ENCODE measurements at places on chromosomes 13 and 19.

- no peak for DNase-seq
These were observed 54.9 kb upstream of the PCDH8 start for GRCh38 chr13:52903320-52903719.

- DNase-seq: peak; percentile 47
These were observed 110.8 kb downstream of the DLEU7 start for GRCh38 chr13:50732712-50733111.

DNA sequence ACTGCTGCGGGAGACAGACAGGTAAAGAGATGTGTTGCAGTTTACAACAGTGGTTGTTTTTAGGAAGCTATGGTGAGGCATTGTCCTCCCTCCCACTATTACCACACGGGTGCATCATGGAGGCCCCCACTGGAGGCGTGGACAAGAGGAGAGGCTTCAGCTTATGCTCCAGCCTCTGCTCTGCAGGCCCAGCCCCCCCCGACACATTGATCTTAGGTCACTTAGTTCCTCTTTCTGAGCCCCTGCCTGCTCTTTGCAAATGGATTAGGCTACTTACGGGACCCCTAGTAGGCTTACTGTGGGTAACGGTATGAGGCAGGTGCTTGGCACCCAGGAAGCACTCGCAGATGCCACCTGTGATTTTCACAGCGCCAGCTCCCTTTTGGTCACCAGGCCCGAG lies 123.9 kb downstream of the SLC7A1 start:
- DNase-seq: no peak

DNA sequence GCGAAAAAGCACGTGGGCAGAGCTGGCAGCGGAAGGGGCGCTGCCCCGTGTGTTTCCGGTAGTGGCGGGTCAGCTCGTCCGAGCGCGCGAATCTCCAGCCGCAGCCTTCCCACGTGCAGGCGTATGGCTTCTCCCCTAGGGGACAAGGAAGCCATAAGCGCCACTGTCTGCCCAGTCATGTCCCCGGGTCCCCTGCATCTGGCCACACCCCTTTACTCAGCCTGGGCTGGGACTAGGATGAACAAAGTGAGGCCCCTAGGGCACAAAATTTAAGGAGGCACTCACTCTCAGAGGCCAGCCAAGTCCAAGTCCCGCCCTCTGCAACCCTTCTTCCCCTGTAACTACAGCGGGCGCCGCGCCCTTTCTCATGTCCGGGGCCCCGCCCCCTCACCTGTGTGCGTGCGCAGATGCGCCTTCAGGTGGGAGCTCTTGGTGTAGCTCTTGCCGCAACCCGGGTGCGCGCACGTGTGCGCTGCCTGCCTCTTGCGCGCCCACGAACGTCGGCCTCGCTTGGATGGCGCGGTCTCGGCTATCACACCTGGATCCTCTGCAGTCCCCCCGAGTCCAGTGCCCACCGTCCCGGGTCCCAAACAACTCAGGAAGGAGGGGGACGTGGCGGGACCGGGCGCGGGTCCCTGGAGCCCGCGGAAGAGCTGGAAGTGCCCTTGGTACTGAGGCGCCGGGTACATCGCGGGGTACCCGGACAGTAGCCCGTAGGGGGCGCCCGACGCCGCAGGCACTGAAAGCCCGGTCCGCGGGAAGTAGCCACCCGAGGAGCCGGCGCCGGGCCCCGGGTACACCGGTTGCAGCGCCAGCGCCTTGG lies 1.9 kb downstream of the KLF1 start:
- peak; percentile 18 for DNase-seq

DNA sequence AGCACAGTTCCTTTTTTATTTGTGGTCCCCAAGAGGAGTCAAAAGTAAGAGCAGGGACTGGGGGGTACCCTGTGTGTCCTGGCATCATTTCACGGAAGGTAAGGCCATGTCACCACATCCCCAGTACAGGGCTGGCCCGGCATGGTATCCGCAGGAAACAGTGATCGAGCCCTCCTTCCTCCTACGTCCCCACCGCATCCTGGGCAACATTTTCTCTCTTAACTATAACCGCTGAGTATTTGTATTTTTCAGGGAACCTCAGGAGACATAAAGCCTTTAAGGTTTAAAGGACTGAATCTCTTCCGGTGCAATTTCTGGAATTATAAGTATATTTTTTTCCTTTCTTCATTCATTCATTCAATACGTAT lies 13.6 kb upstream of the LATS2 start:
- no peak for DNase-seq

DNA sequence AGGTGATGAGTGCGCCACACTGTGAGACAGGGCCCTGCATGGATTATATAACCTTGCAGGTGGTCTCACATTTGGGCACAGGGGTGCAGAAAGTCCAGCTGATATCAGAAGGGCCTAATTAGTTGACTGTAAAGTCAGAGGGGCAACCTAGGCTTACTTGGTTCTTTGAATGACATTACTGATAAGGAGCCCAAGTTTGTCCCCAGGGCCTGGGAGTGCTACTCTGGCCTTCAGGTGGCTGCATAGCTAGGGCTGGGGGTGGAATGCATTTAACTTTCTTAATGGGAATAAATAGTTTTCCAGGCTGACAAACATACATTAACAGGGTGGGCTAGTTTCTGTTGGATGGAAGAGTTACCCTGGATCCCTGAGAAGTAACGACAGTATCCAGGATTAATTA lies 3.3 kb downstream of the WDR87 start:
- no peak for DNase-seq

DNA sequence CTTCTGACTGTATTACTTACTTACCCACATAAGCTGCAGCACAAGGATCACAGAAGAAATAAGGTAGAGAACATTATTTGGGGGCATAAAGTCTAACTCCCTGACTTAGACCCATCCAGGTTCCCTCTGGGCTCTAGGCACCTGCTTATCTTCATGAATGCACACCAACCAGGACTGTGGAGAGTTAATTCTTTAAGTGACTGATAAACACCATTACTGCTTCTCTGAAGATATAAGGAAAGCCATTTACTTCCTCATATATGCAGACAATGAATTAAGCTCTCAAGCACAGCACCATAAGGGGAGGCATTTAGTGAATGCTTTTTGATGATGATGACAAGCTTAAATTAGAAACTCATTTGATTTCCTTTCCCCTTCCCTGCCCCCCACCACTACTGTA lies 22.5 kb downstream of the OBI1 start:
- DNase-seq: no peak

GRCh38 chr19:49056101-49056901 lies 1.2 kb downstream of the CGB7 start:
- DNase-seq: peak; percentile 9

- DNase-seq: no peak
These were observed 245.0 kb downstream of the MTUS2 start for GRCh38 chr13:29065142-29065541.

DNA sequence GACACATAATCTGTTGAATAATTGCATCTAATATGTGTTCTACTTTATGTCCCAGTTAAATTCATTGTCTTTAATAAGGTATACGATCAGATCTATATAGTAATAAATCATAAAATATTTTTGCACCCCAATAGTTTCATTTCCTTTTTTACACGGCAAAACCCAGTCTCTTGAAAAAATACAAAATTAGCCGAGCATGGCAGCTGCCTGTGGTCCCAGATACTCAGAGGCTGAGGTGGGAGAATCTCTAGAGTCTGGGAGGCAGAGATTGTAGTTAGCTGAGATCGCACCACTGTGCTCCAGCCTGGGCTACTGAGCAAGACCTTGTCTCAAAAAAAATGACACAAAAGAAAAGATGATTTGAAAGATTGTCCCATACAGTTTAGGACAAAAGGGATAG lies 52.3 kb upstream of the PARP4 start:
- DNase-seq: no peak

- no peak for DNase-seq
These were observed 2.6 kb upstream of the HAUS5 start for GRCh38 chr19:35609851-35610353.

DNA sequence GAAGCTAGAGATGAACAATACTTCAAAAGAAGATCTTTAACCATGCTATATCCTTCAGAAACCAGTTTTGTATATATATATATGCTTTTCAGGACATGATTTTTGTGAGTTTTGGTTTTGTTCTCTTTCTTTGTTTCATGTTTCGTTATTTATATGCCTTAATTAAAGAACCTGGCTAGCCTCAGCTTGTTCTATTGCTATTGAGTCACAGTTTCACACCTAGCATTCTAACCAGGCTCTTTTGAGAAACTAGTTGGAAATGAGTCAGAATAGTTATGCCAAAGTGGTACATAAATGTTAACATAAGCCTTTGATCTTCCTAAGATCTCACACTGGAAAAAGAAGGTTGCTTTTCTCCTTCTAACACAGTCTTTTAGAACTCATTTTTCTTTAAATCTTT lies 1925.2 kb downstream of the OLFM4 start:
- DNase-seq: no peak

DNA sequence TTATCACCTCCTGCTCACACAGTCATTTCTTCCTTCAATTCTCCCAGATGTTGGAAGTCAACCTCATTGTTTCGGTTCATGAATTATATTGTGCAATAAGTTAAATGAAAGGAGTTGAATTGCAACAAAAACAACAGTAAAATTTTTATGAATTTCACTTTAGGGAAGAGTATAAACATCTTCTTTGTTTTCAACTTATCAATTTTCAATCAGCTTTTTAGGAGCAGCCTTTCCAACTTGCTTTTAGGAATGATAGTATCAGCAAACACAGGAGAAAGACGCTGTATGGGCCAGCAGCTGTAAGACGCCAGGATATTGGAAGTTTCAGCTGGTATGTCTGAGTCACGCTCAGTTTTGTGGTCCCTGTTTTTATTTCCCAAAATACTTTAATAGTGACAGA lies 132.5 kb upstream of the ARGLU1 start:
- DNase-seq: no peak

GRCh38 chr19:40599331-40599901 lies 1.8 kb upstream of the LTBP4 start:
- no peak for DNase-seq

GRCh38 chr19:35011091-35011689 lies 11.1 kb downstream of the GRAMD1A start:
- no peak for DNase-seq
